ENCODE measurements at places on chromosomes 1 and 21.

DNA sequence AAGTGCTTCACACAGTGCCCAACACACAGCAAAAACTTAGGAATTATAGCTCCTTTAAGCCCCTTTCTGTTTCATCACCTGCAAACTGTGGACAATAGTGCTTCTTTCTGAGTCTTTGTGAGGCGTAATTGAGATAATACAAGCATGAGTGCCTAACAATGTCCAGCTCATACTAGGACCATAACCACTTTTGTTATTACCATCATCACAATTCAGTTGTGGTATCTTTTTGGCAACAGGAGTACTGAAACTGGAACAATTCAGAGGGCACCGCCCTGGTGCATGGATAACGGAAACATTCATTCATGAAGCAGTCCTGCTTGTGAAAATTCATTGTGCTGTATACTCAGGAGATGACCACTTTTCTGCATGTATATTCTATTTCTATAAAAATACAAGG lies 18.2 kb downstream of the DNAJC11 start:
- DNase-seq = no peak

DNA sequence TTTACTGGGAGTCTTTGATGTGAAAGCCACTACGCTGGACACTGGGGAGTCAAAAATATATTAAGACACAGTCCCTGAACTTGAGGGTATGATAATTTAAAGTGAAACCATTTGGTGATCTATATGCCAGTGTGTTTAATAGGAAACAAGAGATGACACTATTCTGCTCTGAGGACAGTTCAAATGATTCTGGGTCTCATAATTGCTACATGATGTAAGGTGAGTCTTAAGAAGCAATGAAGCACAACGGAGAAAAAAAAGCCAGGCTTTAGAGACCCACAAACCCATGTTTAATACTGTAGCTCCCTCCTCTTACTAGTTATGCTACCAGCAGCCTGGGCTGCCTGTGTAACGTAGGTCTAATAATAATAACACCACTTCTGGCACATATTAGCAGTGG lies 14.2 kb upstream of the LRRC8D start:
- no peak for DNase-seq

- DNase-seq = peak; percentile 2
These were observed 6.7 kb downstream of the SLC19A1 start for GRCh38 chr21:45535341-45536081.

GRCh38 chr1:212186427-212187207 lies 98.6 kb upstream of the PPP2R5A start:
- DNase-seq = peak; percentile 13

DNA sequence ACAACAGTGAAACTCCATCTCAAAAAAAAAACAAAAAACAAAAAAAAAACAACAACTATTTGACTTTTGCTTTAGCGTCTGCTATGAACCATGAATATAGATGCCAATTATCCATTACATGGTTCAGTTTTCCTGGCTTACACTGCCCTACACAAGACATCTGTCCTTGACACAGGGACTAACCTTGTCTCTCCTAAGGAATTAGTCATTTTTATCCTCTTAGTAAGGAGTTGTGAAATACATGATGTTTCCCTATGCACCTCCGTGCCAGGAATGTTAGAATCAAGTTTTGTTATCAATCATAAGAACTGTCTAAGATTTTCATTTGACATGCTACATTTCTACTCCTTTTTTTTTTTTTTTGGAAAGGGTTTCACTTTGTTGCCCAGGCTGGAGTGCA lies 241.8 kb downstream of the KIF26B start:
- DNase-seq = no peak

- no peak for DNase-seq
These were observed 79.7 kb downstream of the PLPPR5 start for GRCh38 chr1:98924977-98925376.

- no peak for DNase-seq
These were observed 579.9 kb downstream of the DPYD start for GRCh38 chr1:97340951-97341350.

- no peak for DNase-seq
These were observed 84.2 kb downstream of the RGS7 start for GRCh38 chr1:241272828-241273227.

DNA sequence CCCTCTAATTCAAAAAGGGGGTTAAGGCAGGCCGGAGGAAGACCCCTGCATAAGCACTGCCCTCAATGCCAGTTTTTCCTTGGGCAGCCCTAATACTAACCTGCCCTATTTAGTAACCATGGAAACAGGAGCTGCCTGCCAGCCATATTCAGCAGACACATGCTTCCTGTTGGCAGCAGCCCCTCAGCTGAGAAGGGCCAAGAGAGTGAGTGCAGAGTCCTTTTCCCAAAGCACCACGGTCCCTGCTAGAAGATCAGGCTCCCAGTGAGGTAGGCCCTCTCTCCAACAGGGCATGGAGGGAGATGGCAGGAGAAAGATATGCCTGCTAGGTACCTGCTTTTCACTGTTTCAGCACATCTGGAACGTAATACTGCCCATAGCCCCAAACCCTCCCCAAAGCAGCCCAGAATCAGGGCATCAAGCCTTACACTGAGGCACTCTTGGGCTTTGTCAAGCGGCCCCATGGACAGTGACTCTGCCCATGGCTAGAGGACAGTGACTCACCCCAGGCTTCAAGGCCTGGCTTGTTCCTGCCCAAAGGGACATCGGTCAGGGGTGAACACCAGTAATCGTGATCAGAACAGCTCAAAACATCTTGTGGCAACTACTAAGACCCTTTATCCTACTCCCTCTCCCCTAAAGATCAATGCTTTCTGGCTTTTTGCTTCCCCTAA lies 64.5 kb downstream of the BCAR3 start:
- no peak for DNase-seq

- no peak for DNase-seq
These were observed 867.8 kb upstream of the ADGRL4 start for GRCh38 chr1:79874289-79874688.

GRCh38 chr1:81032374-81032773 lies 768.4 kb upstream of the ADGRL2 start:
- no peak for DNase-seq

GRCh38 chr1:94755675-94756074 lies 64.5 kb upstream of the SLC44A3 start:
- peak; percentile 5 for DNase-seq

GRCh38 chr1:93804412-93804811 lies 74.6 kb downstream of the DNTTIP2 start:
- no peak for DNase-seq

DNA sequence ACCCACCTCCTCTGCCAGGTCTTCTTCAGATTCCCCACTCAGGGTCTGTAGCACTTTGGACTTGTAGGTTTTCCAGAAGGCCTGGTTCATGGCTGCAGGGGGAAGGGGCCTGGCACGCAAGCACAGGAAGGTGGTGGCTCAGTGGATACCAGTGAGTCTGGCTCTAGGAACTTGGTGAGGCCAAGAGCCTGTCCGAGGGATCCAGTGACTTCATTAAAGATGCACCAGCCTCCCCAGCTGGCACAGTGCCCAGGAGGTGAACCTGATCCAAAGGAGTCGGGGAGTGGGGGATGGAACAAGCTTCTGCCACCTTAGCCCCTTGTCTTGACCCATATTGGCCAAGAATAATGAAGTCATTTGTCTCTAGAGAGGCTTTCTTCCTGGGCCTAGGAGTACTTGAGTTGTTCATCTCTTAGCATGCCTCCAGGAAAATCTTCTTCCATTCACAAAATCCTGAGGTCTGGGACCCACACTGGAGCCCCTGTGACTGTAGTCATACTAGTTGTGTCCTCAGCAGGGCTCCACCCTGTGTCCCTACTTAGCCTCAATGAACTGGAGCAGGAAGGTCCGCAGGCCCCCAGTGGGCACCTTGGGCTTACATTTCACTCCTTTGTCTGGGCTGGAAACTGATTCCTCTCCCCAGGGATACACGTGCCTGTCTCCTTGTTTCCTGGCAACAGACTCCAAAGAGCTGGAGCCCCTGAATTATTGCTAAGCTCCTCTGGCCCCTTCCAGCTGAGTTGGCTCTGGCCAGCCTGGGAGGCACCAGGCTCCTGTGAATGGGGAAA lies at the start of gene C1orf232:
Gene C1orf232, minus strand, starts transcription at position 554 of the 788 bp plus-strand sequence. Its CDS starts 464 bp downstream, at position 90.
- no peak for DNase-seq
